Tibial nerve (tissue), 4 donors: ENCODE measurements at places on chromosomes 7 and 10. TPM values are rescaled to one million over a fixed set of nuclear protein-coding genes. Genes with fewer than 3 reads are reported as not detected.

Gene CRYGN
- total RNA-seq = 0.59 TPM

Gene SFTPA1
- not detected for total RNA-seq

Gene SNCG
- total RNA-seq = 213 TPM

Gene RGR
- total RNA-seq = not detected

Gene OR13A1
- not detected for total RNA-seq

GRCh38 chr10:67657775-67658174, 38.2 kb downstream of the CTNNA3 start:
- H3K4me3 ChIP-seq = no peak overlapping the region
- no peaks in the 10 kb centered on the region for H3K27me3 ChIP-seq
- no peaks in the 10 kb centered on the region for H3K36me3 ChIP-seq
- no peak overlapping the region for H3K27ac ChIP-seq

- H3K27ac ChIP-seq = no peak overlapping the region
- no peak overlapping the region for H3K4me3 ChIP-seq
- no peak for DNase-seq
- no peaks in the 10 kb centered on the region for H3K36me3 ChIP-seq
- H3K4me1 ChIP-seq = no peaks in the 10 kb centered on the region
These were observed 2.7 kb upstream of the SRPK2 start for GRCh38 chr7:105391429-105391828.
